ENCODE measurements at places on chromosomes 5 and 9.

DNA sequence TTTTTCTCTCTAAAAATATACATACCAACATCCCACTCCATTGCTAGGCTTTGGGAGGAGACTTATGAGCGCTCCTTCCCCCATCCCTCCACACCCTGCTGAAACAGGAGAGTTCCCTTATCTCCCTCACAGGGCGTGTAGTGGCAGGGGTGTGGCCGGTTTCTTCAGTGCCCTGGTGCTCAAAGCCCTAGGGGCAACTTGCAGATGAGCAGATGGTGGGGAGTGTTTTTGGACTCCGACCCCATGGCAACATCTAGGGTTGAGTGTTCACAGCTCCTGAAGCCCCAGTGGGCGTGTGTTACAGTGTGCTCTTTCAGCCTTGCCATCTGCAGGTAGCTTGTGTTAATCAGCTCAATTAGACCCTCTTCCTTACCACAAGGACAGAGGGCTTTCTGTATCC, 409.5 kb downstream of the MAT2B start:
- no peak for DNase-seq

- no peak for DNase-seq
These were observed 115.7 kb upstream of the SMC2 start for GRCh38 chr9:103978396-103978795.

DNA sequence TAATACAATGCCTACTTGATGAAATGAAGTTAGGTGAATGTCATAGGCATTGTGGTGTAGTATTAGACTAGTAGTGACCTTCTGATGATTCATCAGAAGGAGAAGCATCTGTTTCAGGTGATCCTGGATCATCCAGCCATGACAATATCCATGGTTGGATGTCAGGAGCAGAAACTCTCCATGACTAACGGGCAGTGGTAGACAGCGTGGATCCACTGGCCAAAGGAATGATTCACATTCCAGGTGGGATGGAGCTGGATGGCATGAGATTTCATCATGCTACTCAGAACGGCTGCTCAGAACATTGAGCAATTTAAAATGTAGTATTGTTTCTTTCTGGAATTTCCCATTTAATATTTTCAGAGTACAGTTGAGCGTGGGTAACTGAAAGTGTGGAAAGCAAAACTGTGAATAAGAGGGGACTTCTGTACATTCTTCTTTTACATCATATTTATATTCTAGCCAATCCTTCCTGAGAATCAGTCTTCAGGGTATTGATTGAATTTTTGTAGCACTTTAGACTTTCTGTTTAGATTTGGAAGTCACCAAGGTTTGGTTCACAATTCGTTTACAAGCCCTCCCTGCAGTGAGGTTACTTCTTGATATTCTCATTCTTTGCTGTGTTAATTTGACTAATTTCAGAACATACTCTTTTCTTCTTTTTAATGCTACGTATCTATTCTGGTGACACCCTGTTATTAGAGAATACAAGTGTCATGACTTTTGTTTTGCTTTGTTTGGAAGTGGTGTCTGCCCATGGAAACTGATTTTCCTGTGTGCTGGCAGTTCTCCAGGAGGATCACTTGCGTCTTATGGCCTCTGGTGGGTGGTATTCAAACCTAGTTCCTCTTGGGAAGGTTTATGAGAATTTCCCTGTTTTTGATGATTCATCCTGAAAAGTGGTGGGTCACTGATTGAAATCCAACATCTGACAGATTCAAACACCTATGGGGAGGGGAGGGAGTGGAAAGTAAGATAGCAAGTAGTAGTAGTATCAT, 12.2 kb upstream of the CLINT1 start:
- DNase-seq, result peak; percentile 99

GRCh38 chr5:75055727-75056144, 3.4 kb upstream of the GCNT4 start:
- DNase-seq, result no peak

GRCh38 chr5:109005297-109006009, 257.8 kb downstream of the FER start:
- DNase-seq, result peak; percentile 32

GRCh38 chr9:114034196-114034595, 43.9 kb downstream of the AMBP start:
- no peak for DNase-seq

GRCh38 chr9:111726949-111727348, 65.5 kb downstream of the GNG10 start:
- no peak for DNase-seq

DNA sequence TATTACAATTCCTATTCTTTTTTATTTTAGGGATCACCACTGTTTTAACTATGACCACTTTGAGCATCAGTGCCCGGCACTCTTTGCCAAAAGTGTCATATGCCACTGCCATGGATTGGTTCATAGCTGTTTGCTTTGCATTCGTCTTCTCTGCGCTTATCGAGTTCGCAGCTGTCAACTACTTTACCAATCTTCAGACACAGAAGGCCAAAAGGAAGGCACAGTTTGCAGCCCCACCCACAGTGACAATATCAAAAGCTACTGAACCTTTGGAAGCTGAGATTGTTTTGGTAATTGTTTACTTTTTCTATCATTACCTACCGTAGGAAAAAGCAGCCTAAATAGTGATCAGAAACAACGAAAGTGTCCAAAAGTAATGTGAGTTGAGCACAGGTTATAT, 6.4 kb downstream of the GABRA6 start:
- no peak for DNase-seq

DNA sequence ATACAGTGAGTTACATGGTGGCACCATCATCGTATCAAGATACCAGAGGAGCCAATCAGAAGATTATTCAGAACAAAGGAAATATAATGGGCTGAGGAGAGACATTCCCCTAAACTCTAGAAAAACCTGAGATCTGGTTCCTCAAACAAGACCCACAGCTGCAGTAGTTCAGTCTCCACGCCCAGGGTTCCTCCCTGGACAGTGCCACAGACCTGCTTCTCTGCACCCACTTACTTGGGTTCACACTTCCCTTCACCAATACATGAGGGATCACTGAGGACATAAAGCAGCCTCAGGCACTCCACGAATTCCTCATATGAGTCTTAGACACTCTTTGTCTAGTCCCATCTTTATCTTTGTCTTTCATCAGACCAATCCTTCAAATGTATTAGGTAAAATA, 101.7 kb downstream of the APTX start:
- no peak for DNase-seq

- DNase-seq, result no peak
These were observed 222.4 kb downstream of the NTRK2 start for GRCh38 chr9:84891924-84892323.

DNA sequence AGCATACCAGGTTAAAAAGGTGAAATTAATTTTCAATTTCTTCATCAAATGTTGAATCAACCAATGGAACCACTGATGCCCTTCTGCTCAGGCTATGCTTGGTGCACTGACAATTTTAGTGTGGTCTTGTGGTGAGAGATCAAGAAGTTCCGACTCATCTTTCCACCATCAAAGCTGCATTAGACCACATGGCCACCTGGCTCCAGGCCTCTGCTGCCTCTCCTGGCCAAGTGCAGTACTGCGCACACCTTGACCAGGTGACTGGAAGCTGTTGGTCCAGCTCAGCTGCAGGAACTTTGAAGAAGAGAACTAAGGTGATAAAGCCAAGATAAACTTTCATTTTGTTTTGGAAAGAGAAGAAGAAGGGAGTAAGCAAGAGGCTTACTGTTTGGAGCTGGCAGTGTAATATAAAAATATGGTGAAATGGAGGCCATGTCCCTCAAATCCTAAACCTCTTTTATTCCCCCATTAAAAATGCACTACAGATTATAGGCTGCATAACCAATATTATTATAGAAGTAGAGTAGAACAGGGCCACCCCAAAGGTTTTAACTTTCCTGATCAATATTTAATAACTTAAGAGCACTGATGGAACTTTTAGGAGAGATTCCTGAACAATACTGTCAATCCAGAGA, 315.5 kb upstream of the C9orf72 start:
- no peak for DNase-seq

- peak; percentile 13 for DNase-seq
These were observed 338.3 kb downstream of the RAB3C start for GRCh38 chr5:58921159-58921558.

- no peak for DNase-seq
These were observed 62.0 kb downstream of the DROSHA start for GRCh38 chr5:31469886-31470285.

DNA sequence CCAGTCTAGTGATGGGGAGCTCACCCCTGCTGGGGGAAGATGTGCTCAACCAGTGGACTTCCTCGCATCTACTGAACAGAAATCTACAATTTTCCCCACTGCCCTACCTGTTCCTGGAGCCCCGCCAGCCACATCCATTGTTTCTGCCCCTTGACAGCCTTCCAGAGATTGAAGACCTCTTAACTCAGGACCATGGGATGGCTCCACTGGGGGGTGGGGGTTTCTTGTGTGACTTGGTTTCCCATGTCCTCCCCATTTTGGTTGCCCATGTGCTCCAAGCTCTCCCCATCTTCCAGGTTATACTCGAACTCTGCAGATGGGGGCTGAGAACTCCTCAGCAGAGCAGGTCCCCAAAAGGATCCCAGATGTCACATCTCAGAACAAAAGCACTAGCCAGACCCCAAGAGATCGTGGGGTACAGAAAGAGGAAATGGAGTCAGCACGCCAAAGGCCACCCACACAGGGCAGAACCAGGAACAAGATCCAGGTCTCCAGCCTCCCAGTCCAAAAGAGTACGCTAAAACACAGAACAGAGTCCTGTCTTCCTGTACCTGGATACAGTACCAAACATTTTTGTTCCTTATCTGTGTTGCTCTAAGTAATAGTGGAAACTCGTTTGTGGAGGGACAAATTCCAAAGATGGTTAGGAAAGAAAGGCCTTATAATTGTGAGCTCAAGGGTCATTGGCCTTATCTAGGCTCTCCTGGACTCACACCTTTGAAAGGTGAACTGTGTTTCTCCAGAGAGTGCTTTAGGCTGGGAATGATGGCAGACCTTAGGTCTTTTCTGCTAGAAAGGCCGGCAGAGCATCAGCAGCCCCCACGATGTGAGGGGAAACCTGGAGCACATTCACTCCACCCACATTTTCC, 15.8 kb downstream of the CORO2A start:
- no peak for DNase-seq

- DNase-seq, result no peak
These were observed 97.0 kb upstream of the ZNF366 start for GRCh38 chr5:72604111-72604797.

DNA sequence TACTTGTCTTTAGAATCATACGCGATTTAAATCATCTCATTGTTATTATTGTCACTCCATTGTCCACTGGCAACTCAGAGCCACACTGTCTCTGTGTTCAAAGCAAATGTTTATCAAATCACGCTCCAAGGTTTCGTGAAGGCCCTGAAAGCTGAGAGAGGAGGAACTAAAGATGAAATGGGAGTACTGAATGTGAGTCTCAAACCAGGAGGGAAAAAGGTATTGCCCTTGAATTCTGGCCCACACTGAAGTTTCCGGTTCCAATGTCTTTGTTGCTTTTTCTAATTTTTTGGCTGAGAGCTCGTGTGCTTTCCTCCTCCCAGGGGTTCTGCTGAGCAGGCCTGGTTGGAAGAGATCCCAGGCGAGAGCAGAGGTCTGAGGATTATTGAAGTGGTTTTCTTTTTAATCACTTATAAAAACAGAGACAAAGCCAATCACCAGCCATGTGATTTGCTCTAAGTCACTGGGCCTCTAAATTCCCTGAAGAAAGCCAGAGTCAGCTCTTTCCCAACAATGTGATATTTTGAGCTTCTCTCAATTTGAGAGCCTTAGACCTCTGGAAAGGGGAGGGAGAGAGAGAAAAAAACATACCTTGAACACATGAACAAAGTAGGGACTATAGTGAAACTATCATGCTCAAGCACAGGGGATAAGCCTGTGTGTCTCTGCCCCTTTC, 420.8 kb upstream of the GRAMD2B start:
- DNase-seq, result no peak

GRCh38 chr5:122576256-122577016, 198.4 kb upstream of the SNX2 start:
- DNase-seq, result no peak

GRCh38 chr5:72922422-72922821, 33.4 kb upstream of the FCHO2 start:
- no peak for DNase-seq

- DNase-seq, result peak; percentile 81
These were observed 133.0 kb upstream of the IQGAP2 start for GRCh38 chr5:76269932-76270610.

All from foreskin keratinocyte (primary cell).